ENCODE measurements at places on chromosomes 13 and 19.

DNA sequence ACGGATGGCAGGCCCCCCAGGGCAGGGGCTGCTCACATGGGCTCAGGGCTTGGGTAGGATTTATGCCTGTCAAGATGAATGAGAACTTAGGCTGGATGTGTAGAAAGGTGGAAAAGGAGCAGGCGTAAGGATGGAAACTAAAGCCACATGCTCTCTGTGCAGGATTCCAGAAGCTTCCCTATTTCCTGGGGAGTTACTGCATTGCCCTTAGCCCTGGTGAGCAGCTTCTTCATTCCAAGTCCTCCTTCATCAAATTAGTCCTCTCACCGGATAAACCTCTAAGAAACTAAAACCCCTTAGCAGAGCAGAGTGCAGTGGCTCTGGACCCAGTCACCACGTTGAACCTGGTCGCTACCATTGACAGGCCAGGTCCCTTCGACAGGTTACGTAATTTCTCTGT is 7.4 kb downstream of the ATP12A start:
- DNase-seq, result no peak

DNA sequence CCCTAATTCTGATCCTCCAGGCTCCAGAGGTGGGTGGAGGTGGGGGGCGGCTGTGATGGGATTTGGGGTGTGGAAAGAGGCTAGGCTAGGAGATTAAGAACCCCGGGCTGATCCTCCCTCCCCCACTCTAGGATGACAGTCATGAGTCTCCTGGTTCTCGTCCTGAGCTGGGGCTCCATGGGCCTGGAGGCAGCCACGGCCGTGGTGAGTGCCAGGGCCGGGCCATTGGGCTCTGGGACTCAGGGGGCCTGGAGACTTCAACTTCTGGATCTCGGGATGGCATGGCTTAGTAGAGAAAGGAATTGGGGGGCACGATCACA is 13.9 kb downstream of the TTYH1 start:
- peak; percentile 58 for DNase-seq

DNA sequence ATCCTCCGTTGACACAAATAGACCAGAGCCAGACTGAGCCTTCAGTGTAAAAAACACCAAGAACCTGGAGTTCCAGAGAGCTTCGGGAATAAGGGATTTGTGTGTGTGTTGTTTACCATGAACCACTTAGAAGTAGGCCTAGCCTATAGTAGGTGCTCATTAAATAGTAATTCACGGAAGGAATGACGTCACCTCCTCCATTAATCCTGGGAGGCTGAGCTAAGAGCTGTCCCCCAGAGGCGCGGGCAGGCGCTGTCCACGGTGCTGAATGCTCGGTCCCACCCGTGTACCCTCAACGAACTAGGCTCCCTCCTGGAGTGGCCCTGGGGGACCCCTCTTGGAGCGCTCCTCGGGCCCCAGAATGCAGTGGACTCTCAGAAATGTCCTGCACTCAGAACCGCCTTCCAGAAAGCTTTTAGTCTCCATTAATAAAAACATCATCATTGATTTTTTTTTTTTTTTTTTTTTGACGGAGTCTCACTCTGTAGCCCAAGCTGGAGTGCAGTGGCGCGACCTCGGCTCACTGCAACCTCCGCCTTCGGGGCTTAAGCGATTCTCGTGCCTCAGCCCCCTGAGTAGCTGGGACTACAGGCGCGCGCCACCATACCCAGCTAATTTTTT is 6.5 kb downstream of the UNC13A start:
- peak; percentile 92 for DNase-seq

DNA sequence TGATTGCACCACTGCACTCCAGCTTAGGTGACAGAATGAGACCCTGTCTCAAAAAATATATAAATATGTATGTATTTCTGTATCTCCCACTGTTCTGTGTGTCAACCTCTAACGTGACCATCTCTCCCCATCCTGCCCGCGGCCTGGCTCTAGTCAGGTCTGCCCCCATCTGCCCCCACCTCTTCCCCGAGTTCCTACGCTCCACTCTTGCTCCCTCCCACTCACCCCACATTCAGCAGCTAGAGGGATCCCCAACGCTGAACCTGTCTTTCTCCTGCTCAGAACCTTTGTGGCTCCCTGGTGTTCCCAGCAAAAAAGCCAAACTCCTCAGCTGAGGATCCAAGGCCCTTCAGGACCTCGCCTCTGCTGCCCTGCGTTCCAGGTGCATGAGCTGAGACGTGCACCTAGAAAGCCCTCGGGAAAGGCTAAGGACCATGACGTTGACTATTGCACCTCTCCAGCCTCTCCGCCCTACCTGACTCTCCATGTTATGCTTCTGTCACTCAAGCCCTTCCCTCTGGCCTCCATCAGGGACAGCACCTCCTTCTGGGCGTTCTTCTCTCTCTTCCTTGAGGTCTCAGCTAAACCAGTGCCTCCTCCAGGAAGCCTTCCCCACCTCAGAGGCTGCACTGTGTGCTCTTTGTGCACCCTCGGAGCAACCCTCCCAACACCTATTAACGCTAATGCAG is 18.1 kb downstream of the AKT2 start:
- peak; percentile 61 for DNase-seq

DNA sequence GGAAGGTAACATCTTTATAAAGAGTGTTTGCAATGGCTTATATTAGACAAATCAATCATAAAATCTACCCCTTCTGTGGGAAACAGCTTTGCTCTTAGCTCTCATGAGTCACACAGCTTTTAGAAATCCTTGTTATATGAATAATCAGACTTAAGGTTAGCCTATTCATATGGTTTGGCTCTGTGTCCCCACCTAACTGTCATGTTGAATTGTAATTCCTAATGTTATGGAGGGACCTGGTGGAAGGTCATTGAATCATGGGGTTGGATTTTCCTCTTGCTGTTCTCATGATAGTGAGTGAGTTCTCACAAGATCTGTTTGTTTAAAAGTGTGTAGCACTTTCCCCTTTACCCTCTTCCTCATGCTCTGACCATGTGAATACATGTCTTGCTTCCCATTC is 704.2 kb upstream of the KLHL1 start:
- DNase-seq, result no peak

DNA sequence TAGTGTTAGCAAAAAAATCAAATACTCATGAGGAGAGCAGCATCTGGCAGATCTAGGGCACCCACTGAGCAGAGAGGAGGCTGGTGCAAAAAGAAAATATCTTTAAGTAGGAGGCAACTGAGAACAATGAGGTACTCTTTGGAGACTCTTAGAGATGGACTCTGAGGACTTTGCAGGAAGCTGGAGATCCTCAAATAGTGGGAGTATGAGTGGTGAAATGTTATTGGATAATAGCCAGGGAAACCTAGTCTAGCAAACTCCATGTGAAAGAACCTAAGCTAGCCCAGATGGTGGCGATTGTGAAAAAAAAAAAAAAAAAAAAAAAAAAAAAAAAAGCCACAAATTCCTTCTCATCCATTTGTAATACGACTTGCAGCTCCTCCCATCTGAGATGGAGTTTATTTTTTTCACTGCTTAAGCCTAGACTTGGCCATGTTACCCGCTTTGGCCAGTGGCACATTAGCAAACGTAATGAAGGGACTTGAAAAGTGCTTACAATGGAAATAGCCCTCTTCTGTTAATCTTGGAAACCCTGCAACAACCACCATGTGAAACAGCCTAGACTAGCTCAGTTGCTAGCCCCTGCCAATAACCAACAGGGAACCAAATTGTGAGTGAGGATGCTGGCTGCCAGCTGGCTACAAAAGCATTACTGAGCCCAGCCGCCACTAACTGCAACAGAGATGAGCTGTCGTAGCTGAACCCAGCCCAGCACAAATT is 476.2 kb downstream of the KLF12 start:
- DNase-seq, result no peak
